ENCODE measurements at places on chromosomes 4 and X. TPM values are rescaled to one million over a fixed set of nuclear protein-coding genes. Genes with fewer than 3 reads are reported as not detected.

Gene DUX4
- not detected for total RNA-seq

Gene USP17L21
- not detected for total RNA-seq

DNA sequence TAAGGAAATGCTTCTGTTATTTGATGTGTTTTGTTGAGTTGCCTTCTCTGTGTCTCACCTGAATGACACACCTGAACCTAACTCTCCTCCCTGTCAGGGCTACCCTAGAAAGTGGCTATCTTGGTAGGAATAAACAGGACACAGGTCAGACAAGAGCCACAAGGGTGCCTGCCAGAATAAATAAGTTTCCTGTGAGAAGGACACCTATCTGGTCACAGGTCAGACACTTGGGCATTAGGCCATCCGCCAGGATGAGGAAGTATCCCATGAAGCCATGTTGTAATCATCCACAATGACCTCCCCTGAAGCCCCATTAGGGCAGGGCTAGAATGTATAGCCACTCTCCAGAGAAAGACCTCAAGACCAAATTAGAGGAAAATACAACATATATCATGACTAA lies 318.8 kb downstream of the ZNF674 start:
- no peak for DNase-seq

- DNase-seq = no peak
Observed at GRCh38 chrX:63686878-63687714, 97.9 kb downstream of the ARHGEF9 start.

GRCh38 chr4:152972821-152973628 lies 36.9 kb downstream of the FHDC1 start:
- DNase-seq = peak; percentile 48

- DNase-seq = no peak
Observed at GRCh38 chrX:15814771-15815365, 24.6 kb downstream of the ZRSR2 start.

DNA sequence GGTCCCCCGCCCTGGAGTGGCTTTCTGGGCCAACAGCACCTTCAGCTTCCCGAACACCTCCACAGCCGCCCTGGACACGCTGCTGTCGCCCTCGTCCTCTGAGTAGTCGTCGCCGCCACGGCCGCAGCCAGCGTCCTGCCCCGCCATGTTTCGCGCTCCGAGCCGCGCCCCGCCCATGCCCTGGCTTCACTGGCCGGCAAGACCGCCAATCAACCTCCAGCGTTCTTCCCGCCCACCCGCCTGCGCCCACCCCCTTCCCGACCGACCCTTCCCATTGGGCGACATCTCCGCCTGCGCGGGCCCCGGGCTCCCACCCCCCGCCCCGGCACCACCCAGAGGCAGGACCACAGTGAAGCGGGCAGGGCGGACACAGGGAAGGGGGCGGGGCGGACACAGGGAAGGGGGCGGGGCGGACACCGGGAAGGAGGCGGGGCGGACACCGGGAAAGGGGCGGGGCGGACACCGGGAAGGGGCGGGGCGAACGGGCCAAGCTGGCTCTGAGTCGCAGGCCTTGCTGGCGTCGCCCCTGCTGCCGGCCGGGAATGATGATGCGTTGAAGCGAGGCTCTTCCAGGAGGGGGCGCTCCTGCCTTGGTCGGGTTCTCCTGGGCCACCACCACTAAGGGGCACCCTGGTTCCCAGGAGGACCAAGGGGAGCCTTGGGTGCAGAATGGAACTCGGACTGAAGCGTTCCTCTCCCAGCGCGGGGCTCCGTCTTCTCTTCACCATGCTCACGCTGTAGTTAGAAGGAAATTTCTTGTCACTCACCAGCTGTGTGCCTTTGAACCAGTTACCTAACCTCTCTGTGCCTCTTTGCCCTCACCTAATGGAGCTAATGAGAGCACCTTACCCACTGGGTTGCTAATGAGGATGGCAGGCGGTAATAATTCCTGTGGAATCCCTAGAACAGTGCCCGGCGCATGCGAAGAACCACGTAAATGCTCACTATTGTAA lies at the start of gene HAUS7:
Gene HAUS7, minus strand, starts transcription at position 166 of the 953 bp plus-strand sequence. Its CDS starts 19 bp downstream, at position 147.
- DNase-seq = peak; percentile 87

GRCh38 chr4:7842384-7843279 lies 97.0 kb downstream of the AFAP1 start:
- peak; percentile 75 for DNase-seq

Gene NLGN4X
- 42.5 TPM for total RNA-seq

Gene NDNF
- 6.3 TPM for total RNA-seq

Gene MAOA
- 90.6 TPM for total RNA-seq

DNA sequence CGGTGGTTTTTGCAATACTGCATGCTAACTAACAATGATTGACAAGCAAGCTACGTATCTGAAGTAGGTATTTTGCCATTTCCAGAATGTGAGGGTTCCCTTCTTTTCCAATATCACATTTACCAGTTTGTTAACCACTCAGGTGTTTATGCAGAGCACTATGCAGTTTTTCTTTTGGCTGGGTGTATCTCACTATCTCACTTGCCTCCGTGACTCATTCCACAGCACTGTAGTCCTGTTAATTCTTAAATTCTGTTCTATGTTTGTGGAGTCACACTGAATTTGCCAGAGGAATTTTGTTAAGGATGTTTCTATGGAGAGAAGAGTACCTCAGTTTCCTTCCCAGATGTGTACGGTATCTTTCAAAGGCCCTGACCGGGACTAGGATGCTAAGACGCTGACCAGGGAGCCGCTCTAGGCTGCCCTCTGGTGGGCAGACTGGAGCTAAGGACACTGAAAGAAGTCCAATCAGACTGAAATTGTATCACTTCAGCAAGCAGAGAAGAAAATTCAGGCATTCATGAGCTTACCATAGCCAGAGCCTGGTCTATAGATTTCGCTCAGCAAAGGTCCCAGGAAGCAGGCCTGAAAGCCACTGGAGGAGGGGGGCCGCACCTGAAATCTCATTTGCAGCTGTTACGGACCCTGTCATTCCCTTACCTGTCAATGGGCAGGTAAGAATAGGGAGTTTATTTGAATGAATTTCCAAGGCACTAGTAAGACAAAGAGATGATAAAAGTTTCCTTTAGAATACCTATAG lies 388.4 kb upstream of the SPOCK3 start:
- DNase-seq = no peak

DNA sequence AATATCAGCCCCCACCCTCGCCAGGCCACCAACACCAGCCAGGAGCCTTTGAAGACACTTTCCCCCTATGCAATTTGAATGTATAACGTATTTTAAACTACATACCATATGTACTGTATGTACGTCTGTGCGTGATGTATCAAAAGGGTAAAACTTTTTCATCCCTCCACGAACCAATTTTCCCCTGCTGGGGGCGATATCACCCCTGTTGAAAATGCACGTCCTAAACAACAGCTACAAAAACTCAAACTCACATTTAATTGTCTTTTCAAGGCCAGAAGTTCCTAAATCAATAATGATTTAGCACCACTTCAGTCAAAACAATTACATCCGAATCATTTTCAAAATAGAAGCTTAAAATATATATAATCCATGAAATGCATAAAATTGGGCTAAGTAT lies 1.4 kb downstream of the VEGFD start:
- DNase-seq = no peak

GRCh38 chrX:70174754-70175153 lies 2.5 kb upstream of the DGAT2L6 start:
- DNase-seq = no peak

Measured in uterus (tissue), 4 donors.